ENCODE measurements at places on chromosomes 12 and 14. TPM values are rescaled to one million over a fixed set of nuclear protein-coding genes. Genes with fewer than 3 reads are reported as not detected.

DNA sequence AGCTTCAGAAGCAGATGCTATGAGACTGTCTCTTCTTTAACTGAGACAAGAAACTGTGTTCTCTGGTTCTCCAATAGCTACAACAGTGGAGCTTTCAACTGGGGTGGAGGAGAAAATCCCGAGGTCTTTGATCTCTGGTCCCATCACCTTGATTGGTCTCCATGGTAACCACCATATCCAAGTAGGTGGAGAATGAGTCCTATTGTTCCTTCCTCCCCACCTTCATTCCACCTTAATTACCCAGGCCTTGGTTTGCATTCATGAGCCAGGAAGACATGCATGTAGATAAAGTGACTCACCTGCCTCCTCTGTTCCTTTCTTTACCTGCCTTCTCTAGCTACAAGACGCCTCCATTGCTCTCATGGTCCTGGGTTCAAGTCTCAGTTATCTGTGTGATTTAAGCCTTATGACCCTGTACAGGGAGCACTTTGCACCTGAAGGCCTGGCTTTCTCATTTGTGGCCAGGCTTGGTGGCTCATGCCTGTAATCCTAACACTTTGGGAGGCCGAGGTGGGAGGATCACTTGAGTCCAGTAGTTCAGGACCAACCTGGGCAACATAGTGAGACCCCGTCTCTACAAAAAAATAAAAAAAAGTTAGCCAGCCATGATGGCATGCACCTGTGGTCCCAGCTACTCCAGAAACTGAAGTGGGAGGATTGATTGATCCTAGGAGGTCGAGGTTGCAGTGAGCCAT lies 157.7 kb upstream of the TBX3 start:
- no peak overlapping the region for H3K4me3 ChIP-seq
- no peaks in the 10 kb centered on the region for H3K27me3 ChIP-seq
- DNase-seq, result no peak
- no peaks in the 10 kb centered on the region for H3K4me1 ChIP-seq

The GALNT6 gene
- total RNA-seq, result 75.1 TPM

DNA sequence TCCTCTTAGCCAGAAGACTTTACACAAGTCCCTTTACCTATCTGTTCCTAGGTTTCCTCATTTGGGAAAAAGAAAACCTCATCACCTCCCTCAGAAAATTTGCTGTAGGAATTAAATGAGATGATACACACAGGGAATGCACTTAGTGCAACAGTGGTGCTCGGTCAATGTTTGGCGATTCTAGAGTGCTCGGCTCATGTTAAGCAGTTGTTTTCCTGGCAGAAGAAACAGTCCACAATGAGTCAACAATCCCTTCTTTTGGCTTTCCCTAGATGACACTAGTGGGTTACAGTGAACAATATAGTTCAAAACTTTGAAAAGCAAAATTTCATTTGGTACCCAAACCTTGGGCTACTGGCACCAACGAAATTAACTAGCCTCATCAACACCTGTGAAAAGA lies 3.9 kb upstream of the TMEM233 start:
- no peaks in the 10 kb centered on the region for H3K4me1 ChIP-seq
- no peak for DNase-seq
- no peaks in the 10 kb centered on the region for H3K36me3 ChIP-seq
- no peak overlapping the region for H3K27ac ChIP-seq
- peaks cover 3% of the 10 kb centered on the region for H3K27me3 ChIP-seq

- peaks cover 29% of the 10 kb centered on the region for H3K36me3 ChIP-seq
These were observed 6.7 kb upstream of the DNAAF2 start for GRCh38 chr14:49641697-49642129.

The CACNA2D4 gene
- not detected for total RNA-seq

GRCh38 chr14:74599946-74600345 lies 12.1 kb downstream of the LTBP2 start:
- H3K27ac ChIP-seq, result no peak overlapping the region
- DNase-seq, result no peak
- H3K27me3 ChIP-seq, result no peaks in the 10 kb centered on the region
- peaks cover 13% of the 10 kb centered on the region for H3K36me3 ChIP-seq

- peaks cover 12% of the 10 kb centered on the region for H3K36me3 ChIP-seq
- no peak overlapping the region for H3K4me3 ChIP-seq
- H3K27ac ChIP-seq, result no peak overlapping the region
These were observed 2.3 kb upstream of the GSG1 start for GRCh38 chr12:13105781-13106180.

- H3K36me3 ChIP-seq, result no peaks in the 10 kb centered on the region
- peaks cover 45% of the 10 kb centered on the region for H3K4me1 ChIP-seq
- peak overlapping the region; percentile 90 for H3K4me3 ChIP-seq
- H3K27me3 ChIP-seq, result no peaks in the 10 kb centered on the region
- H3K27ac ChIP-seq, result peak overlapping the region; percentile 97
These were observed 65.1 kb downstream of the CRADD start for GRCh38 chr12:93742110-93742934.

The HNRNPC gene
- total RNA-seq, result 542 TPM

The C14orf180 gene
- not detected for total RNA-seq

The KRT74 gene
- not detected for total RNA-seq
